Thyroid gland (tissue), 4 donors: ENCODE measurements at places on chromosomes 7 and 10.

GRCh38 chr7:56218510-56218909, 102.3 kb upstream of the NUPR2 start:
- DNase-seq, result no peak

- DNase-seq, result no peak
Measured at GRCh38 chr10:119546009-119546408, 3.5 kb upstream of the RGS10 start.

GRCh38 chr10:54799506-54799905, 1.5 kb downstream of the PCDH15 start:
- DNase-seq, result no peak

DNA sequence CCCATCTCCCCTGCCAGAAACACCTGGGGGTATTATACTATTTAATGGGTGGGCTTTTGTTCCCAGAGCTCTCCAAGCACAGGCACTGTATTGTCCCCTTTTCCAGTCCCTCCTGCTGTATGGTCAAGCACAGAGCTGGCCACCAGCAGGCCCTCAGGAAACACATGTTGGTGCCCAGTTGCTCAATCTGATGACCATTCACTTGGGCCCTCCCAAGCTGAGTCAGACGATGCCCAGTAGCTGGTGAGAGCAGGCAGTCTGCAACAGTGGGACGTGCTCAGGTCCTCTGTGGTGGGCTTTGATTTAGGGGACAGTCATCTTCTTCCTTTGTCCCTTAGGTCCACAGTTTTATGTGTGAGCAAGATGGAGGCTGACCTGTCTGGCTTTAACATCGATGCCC, 11.8 kb downstream of the SFXN2 start:
- no peak for DNase-seq

- DNase-seq, result no peak
Measured at GRCh38 chr10:109959259-109960145, 36.2 kb upstream of the XPNPEP1 start.

DNA sequence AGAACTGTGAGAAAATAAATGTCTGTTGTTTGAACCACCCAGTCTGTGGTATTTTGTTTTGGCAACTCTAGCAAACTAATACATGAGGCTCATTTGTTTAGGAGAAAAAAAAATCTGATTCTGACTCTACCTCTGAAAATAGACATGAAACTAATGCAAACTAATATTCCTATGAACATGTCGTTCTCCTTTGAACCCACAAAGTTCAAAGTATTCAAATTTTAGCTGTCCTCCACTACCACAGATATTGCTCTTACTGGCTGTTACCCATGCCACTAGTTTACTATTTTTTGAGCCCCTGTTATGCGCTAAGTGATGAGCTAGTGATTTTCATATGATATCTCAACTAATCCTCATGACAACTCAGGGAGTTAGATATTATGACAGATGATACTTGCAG, 58.8 kb upstream of the ZNF804B start:
- DNase-seq, result no peak

DNA sequence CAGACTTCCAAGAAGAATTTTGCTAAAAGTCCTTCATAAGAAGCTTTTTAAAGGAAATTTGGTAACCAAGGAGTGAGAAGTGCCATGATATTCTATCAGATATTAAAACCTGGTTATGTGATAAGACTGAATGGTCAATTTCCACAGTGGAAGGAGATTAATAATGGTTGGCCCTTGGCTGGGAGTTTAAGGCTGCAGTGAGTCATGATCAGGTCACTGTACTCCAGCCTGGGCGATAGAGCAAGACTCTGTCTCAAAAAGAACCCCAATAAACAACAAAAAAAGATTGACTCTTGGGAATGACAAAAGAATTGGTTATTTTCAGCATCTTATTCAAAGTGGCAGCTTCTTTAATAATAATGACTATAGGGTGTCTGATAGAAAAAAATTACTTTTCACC, 37.2 kb downstream of the EXOC4 start:
- no peak for DNase-seq

GRCh38 chr7:35249537-35249907, 4.4 kb downstream of the TBX20 start:
- no peak for DNase-seq

DNA sequence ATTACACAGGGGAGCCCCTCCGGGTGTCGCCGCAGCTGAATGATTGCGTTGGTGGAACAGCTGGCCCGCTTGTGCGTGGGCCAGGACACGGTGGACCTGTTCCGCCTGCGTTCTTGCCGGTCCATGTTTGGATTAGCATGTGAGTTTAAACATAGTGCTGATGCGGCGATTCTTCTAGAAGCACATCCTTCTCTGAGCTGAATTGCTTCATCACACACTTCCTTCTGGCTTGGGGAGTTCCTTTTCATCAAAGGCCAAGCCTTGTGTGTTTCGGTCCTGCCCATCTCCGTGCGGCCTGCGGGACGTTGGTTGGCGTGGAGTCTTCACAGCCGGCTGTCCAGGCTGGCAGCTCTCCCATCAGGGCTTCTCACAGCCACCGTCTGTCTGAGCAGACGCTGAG, 45.5 kb upstream of the SLC29A4 start:
- DNase-seq, result peak; percentile 74

DNA sequence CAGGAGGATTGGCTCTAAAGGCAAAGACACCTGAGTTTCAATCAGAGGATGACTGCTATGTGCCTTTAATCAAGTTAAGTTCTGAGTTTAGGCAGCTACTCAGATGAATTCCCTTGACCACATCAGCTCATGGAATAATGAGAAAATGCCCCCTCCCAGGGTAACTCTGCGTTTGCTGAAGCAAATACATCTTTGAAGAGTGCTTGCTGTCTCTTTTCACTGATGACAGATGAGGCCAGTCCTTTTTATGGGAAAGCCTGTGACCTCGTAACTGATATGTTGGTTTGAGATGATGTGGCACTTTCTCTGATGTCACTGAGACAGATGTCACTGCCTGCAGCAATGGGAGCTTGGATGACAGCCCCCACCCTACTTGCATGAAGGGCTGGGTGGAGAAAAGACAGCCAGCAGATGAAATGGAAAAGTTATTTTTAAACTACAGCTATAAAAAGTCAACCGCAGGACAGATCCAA, 43.7 kb upstream of the DGKI start:
- no peak for DNase-seq

DNA sequence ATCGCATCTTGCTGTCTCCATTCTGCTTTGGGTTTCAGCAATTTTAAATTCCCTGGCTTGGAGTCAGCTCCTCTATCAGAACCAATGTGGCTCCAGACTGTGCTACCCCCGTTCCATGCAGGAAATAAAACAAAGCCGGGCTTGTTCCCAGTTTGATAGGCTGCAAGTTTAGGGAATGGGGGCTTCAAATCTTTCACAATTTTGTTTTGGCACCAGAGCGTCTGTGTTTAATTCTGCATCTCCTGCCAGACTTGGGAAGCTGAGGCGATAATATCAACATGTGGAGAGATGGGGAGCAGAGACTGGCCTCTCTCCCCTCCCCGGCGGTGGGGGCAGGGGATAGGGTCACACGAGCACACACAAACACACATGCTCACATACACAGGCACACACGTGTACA, 305.9 kb downstream of the FGFR2 start:
- DNase-seq, result no peak

DNA sequence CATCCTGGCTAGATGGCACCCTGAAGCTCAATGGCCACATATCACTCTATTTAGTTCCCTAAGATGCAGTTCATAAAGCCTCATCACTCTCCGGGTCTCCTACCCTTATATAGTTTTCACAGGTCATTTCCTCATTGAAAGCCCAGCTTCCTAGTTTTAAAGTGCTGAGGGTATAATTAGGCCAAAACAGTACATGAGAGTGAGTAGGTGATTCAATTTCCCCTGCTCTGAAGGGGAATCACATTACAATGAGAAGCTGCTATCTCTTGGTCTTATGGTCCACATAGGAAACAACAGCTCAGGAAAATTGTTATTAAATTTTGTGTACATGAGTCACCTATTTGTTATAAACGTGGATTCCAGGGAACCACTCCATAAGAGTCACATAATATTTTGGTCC, 162.0 kb downstream of the SEMA3E start:
- no peak for DNase-seq

GRCh38 chr7:93018716-93019115, 99.1 kb downstream of the SAMD9 start:
- DNase-seq, result no peak

DNA sequence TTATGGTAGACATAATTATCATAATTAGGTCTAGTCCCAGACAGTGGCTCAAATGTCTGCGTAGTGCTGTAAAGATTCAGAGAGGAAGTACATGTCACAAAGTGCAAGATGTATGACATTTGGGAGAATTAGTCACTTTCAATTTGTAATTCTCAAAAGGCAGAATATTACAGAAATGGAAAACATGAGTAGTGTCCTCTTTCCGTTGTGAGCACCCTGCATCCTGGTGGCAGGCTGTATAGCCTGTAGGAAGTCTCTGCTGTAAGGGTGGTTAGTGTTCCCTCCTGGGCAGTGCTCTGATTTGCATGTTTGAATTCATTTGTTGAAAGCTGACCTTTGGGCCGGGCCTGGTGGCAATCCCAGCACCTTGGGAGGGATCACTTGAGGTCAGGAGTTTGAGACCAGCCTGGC, 17.0 kb downstream of the CDK14 start:
- DNase-seq, result no peak

- DNase-seq, result no peak
Measured at GRCh38 chr7:22192801-22193200, 164.2 kb downstream of the RAPGEF5 start.

- DNase-seq, result no peak
Measured at GRCh38 chr7:50584793-50585408, 19.7 kb upstream of the DDC start.
